ENCODE measurements at places on chromosomes 13 and 19.

DNA sequence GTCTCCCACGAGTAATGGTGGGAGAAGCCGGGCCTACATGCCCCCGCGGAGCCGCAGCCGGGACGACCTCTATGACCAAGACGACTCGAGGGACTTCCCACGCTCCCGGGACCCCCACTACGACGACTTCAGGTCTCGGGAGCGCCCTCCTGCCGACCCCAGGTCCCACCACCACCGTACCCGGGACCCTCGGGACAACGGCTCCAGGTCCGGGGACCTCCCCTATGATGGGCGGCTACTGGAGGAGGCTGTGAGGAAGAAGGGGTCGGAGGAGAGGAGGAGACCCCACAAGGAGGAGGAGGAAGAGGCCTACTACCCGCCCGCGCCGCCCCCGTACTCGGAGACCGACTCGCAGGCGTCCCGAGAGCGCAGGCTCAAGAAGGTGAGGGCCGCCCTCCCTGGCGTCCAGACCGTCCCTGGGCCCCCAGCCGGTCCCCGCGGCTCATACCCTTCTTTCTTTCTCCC, 1.4 kb upstream of the USF2 start:
- DNase-seq = no peak

- DNase-seq = no peak
These were observed 108.8 kb downstream of the NDFIP2 start for GRCh38 chr13:79589603-79590393.

GRCh38 chr19:33470686-33471085, 50.9 kb downstream of the PEPD start:
- no peak for DNase-seq

- DNase-seq = no peak
These were observed 292.9 kb downstream of the KLF5 start for GRCh38 chr13:73351730-73352129.

GRCh38 chr13:99972190-99972731, 694 bp upstream of the ZIC5 start:
- DNase-seq = no peak

DNA sequence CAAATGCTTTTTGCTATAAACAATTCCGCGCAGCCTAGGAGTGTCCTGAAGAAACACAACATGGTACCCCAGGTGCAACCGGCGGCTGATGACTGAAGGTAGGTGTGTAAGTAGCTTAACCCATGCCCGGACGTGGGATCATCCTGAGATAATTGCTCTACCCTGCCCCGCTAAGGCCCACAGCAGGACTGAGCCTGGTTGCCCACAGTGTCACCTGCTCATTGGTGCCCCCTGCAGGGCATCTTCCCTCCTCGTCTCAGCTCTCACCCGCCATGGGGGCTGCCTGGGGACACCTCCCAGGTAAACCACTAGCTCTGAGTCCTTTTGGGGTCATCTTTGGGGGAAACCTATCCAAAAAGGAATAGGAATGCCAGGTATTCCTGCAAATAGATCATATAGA, 22.3 kb downstream of the TMEM161A start:
- peak; percentile 52 for DNase-seq

DNA sequence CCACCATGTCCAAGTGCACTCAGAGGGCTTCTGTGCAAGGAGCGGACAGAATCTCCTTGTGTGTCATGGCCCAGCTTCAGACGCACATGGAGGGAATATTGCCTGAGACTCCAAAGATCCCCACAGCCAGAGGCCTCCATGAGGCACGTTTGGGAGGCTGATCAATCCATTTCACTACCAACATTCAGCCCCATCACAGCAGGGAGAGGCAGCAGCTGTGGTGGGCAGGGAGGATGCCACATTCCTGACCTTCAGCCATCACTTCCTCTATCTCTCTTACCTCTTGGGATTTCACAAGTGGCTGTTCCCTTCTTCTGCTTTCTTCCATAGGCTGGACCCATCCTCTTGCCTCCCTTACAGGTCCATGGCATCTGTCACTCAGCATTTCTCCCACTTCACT, 82.4 kb upstream of the MBNL2 start:
- no peak for DNase-seq

DNA sequence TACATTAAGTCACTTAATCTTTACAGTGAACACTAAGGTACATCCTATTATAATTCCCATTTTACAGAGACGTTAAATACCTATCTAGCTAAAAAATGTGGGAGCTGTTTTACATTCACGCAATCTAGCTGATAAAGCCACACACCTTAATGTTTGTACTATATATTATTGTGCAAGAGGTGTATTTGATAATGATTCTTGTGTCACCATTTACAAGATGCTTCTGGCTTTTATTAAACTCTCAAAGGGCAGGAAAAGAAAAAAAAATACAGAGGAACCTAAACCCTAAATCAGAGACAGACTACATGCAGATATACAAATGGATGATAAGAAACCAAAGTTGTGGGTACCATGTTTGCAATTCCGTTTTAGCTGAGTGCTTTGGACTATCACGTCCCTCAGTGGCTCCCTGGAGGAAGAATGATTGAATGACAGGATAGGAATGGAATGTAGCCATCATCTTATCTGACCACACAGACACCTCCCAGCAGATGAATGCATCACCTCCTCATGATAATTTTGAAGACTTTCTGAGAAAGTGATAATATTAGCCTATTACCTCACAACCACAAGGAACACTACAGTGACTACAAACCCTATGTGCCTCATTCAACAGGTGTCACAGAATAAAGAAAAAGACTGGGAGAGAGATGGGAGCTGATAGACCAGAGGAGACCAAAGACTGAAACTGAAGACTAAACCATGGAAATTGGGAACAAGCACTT, 230.5 kb upstream of the SERP2 start:
- no peak for DNase-seq

DNA sequence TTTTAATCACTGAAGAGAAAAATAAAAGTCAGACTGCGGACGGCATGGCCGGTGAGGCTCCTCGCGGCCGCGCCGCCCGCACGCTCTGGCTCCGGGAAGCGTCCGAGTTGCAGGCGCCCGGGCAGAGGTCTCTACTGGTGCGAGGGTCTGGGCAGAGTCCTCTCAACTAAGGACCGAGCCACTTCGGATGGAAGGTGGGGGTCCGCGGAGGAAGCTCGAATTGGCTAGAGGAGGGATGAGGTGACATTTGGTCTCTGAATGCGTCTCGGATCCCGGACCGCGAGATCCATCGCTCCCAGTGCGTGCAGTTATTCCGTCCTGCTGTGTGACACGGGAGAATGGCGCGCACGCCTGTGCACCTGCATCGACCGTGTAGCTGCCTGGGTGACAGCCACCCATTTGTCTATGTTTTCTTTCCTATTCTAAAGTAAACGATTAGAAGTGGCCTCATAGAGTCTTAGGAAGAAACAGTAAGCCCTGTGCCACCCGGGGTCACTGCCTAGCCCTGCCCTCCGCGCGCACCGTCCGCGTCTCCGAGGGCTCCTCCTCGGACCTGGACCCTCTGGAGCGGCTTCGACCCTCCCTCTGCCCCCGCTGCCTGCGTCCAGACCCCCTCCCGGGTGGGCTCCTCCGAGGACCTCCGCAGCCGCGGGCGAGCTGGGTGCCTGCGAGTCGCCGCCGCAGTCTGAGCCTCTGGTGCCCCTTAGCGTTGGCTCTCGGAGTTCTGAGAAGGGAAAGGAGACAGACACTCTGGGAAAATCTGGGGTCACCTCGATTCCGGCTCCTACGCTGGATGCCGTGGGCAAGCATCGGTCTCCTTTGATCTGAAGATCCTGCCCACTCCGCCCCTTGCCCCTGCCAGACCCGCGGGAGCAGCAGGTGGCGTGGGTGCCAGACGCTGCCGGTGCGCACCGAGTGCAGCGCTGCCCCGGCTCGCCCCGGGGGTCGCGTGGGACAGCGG, 347.4 kb downstream of the LIG4 start:
- no peak for DNase-seq

GRCh38 chr19:38318660-38319059, 985 bp upstream of the KCNK6 start:
- DNase-seq = no peak
